ENCODE measurements at places on chromosomes 6 and 20. TPM values are rescaled to one million over a fixed set of nuclear protein-coding genes. Genes with fewer than 3 reads are reported as not detected.

Gene MACROD2
- 10.9 TPM for total RNA-seq

Gene PKIB
- total RNA-seq = 2.7 TPM

Gene ANGPT4
- total RNA-seq = 0.95 TPM

GRCh38 chr6:29847871-29848630 is 20.4 kb downstream of the HLA-G start:
- DNase-seq = peak; percentile 85

DNA sequence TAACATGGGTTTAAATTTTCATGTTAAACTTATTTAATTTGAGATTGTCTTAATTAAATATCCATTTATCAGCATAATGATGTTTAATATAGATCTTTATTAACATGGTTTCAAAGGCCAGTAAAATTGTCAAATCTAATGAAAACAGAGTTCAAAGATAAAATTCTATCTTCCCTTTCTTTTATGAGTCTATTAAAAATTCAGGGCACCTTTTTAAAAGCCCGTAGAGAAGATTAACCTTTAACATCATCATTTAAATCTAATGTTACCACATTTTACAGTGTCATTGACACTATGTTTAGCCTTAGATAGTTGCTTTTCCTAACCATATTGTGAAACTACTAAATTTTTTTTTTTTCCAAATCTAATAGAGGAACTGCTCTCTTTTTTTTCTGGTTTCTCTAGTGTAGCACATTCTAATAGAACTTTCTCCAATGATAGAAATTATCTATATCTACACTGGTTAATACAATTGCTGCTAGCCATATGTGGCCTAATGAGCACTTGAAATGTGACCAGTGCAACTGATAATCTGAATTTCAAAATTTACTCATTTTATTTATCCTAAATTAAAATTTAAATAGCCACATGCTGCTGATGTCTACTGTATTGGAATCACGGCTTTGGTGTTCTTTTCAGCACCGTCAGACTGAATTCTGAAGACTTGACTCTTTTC is 410.9 kb downstream of the UTRN start:
- DNase-seq = no peak

- DNase-seq = no peak
Observed at GRCh38 chr6:14751645-14752175, 494.2 kb upstream of the JARID2 start.

DNA sequence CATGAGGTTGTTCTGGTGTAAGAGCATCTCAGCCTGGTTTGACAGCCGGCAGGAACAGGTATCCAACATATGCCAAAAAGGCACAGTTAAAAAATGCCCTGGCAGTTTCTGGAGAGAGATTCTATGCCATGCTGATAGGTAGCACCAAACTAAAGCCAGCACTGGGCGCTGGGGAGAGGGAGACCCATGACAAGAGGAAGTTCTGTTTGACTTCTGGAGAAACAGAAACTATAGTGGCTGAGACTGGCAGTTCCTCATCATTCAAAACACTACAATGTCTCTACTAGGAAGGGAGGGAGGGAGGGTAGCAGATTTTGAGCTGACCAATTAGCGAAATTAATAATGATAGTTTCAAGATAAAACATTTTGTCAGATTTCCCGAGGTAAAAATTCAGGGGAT is 174.1 kb downstream of the ADAT2 start:
- DNase-seq = no peak

GRCh38 chr6:8268156-8268555 is 165.8 kb upstream of the EEF1E1 start:
- DNase-seq = no peak

GRCh38 chr6:35049900-35050756 is 91.0 kb downstream of the TCP11 start:
- peak; percentile 46 for DNase-seq

DNA sequence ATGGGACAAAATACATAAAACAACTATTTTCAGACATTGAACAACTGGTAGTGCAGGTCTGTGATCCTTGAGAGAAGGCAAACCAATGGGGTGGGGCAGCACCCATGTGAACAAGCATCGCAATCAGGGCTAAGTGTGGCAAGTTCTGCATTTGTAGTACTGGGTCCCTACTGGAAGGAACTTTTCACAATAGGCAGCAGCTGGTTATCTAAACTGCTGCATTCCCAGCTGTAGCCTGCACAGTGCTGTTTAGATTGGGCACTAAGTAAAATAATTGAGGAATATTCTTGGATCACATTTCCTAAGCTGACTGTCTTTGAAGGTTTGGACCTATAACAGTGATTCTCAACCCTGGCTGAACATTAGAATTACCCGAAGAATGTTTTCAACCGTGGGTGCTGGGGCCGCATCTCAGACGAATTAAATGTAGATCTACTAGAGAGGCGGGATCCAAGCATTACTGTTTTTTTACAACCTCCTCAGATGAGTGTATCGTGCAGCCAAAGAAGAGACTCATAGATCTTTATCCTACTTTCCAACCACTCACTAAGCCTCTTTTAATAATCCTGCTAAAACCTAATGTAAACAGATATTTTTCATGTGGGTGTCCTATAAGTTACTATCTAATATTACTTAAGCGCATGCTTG is 12.4 kb upstream of the MAP3K4 start:
- no peak for DNase-seq

DNA sequence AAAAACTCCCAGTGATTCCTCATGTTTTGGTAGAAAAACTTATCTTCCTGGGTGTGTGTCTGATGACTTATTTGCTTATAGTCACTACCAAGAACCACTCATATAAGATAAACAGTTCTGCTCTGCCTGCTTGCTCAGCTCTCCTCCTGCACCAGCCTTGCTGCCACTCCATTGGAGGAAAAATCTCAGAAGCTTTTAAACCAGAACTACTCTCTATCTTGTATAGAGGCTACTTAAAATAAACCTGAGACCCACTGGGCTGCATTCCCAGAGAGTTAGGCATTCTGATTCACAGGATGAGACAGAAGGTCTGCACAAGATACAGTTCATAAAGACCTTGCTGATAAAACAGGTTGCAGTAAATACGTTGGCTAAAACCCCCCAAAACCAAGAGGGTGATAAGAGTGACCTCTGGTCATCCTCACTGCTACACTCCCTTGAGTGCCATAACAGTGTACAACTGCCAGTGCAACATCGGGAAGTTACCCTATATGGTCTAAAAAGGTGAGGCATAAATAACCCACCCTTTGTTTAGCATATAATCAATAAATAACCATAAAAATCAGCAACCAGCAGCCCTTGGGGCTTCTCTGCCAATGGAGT is 728.3 kb downstream of the EPHA7 start:
- DNase-seq = no peak

DNA sequence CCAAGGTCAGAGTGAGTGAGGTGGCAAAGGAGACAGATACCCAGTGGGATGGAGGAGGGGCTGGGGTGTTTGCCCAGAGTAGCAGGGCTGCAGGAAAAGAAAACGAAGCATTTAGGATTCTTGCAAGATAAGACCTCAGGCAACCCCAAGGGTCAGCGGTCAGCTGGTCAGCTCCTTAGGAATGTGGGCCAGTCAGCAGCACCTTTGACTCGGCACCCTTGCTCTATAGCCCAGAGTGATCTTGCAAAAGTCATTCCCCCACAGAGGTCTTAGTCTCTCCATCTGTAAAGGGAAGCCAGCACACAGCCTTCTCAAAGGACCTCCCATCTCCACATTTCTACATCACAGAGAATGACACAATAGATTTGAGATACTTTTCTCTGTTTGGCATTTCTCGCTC is 56.7 kb downstream of the VEGFA start:
- no peak for DNase-seq

All from ovary (tissue), 10 donors.